ENCODE measurements at places on chromosomes 12 and 14. TPM values are rescaled to one million over a fixed set of nuclear protein-coding genes. Genes with fewer than 3 reads are reported as not detected.

- no peaks in the 10 kb centered on the region for H3K27me3 ChIP-seq
- no peak overlapping the region for H3K27ac ChIP-seq
- H3K4me3 ChIP-seq, result no peak overlapping the region
- H3K4me1 ChIP-seq, result no peaks in the 10 kb centered on the region
- DNase-seq, result no peak
- no peaks in the 10 kb centered on the region for H3K36me3 ChIP-seq
Observed at GRCh38 chr14:26415618-26416123, 182.2 kb downstream of the NOVA1 start.

DNA sequence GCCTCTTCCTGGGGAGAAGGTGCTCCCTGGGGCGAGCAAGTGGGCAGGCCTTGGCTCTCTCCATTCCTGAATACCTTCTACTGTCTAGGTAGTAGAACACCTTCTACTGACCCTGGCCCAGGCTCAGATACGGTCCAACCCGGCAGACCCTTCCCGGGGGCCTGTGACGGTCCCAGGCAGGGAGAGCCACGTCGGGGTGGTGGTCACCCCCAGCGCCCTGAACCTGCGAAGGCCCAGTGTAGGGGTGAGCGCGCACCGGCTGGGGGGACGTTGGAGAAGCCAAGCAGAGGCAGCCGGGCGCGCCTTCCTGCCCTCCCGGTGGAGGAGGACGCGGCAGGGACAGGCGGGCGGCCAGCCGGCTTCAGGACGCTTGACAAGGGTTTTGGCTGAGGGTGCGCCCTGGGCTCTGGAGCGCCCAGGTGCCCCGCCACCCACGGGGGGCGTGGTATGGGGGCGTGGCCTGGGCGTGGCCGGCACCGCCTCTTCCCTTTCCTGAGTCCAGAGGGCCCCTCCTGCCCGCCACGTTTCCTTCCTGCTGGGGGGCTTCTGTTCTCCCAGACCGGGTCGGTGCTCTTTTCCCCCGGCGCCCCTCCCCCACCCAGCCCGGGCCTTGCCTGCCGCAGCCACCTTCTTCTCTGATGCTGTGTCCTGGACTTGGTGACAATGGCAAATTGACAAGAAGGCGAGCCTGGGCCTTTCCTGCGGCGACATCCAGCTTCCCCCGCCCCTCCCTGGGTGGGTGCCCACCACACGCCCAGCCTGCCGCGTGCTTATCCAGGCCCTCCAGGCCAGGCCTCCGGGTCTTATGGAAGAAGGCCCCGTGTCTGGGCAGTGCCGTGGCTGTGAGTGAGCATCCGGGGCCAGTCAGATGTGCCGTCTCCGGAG is 24.5 kb upstream of the PPP1R13B start:
- DNase-seq, result peak; percentile 68
- peaks cover 5% of the 10 kb centered on the region for H3K4me1 ChIP-seq
- no peaks in the 10 kb centered on the region for H3K27me3 ChIP-seq
- peak overlapping the region; percentile 83 for H3K4me3 ChIP-seq

DNA sequence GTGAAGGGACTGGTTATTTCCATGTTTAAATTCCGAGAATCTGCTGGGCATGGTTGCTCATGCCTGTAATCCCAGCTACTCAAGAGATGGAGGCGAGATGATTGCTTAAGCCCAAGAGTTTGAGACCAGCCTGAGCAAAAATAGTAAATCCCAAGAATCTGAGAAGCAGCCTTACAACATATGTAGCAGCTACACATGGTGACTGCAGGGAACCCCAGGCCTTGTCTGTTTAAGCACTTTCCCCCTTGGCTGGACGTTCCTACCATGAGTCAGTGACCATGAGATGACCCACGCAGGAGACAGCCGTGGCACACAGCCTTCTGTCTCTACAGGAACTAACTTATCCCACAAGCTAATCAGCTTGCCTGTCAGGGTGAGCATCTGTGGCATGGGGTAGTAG is 5.5 kb upstream of the SLC24A4 start:
- H3K27me3 ChIP-seq, result peaks cover 46% of the 10 kb centered on the region
- peaks cover 9% of the 10 kb centered on the region for H3K4me1 ChIP-seq
- no peaks in the 10 kb centered on the region for H3K36me3 ChIP-seq
- DNase-seq, result no peak
- no peak overlapping the region for H3K27ac ChIP-seq

DNA sequence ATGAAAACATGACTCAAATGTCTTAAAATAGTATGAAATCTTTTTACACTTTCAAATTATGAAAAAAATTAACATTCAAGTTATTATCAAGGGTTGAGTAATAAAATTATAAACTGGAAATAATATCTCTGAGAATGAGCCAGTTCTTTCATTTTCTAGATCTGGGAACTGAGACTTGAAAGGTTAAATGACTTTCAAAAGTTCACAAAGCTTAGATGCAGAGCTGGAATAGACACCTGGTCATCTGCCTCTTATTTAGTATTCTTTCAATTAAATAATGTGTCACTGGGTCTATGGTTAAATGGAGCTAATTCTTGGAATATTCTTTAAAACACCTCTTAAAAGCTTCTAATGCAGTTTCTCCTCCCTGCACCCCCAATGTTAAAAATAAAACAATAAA is 86.6 kb downstream of the CDK17 start:
- no peak for DNase-seq
- H3K27me3 ChIP-seq, result no peaks in the 10 kb centered on the region
- H3K36me3 ChIP-seq, result peaks cover 12% of the 10 kb centered on the region
- H3K27ac ChIP-seq, result no peak overlapping the region
- peaks cover 13% of the 10 kb centered on the region for H3K4me1 ChIP-seq

The NANOG gene
- not detected for total RNA-seq

The ABCC9 gene
- total RNA-seq, result not detected

The RTL1 gene
- not detected for total RNA-seq

The GLIPR1L2 gene
- total RNA-seq, result not detected

The HVCN1 gene
- total RNA-seq, result 13.8 TPM
